ENCODE measurements at places on chromosomes 5 and 9.

DNA sequence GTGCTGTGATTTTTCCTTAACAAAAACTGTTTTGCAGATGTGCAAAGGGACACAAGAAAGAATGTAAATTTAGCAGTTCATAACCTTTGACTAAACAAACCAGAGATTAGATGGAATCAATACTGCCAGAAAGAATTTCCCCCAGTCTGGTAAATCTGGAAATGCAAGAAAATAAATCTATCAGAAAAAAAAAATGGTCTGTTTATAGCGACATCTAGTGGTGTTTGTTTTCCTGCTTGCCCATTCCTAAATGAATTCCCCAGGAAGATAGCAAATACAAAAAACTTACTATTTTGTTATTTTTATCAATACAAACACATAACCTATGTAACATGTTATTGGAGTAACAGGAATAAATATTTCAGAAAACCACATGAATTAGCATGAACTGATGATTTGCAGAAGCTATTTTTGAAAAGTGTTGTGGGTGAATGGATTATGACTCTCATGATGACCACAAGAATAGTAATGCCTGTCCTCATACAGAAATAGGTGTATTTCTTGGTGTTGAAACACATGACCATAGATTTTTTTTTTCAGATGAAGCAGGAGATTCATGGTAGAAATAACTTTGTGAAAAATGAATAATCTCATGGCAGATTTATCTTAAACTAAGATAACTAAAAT lies 1703.8 kb downstream of the MAT2B start:
- DNase-seq, result peak; percentile 53

- peak; percentile 62 for DNase-seq
These were observed 19.3 kb upstream of the CAMSAP1 start for GRCh38 chr9:135926402-135927194.

GRCh38 chr9:38423973-38424843 lies at the start of gene IGFBPL1:
IGFBPL1 (minus strand) TSS chr9:38424454; CDS start chr9:38424424, 30 bp downstream.
- DNase-seq, result no peak

DNA sequence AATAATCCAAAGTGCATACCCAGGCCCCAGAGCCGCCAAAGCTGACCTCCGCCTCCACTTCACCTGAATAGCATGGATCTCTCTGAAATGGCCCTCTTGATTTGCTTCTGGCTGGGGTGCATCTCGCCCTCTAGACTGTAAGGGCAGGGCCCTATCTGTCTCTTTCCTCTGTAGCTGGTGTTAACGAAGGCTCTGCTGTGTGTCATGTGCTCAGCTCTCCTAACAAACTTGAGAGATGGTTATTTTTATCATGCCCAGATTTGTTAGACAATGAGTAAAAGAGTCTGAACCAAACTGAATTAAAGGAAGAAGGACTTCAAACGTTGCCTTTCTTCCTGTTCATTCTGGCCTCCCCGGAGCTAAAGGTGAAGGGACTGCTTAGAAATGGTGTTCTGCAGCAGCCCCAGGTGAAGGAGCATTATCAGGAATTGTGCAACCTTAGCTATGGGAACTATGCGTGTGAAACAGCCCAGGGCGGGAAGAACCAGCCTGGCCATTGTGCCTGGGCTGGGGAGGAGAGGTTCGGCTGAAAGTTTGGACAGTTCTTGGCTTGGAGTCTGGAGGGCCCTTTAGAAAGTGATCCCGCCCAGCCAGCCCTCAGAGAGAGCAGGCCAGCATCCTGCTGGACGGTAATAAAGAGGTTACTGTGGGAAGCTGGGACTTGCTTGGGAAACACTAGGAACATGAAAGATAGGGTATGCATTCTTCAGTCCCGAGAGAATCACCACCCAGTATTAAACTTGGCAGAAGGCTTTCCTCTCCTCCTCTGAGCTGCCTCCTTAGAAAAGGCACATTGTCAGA lies 73.5 kb downstream of the WWC1 start:
- peak; percentile 49 for DNase-seq

DNA sequence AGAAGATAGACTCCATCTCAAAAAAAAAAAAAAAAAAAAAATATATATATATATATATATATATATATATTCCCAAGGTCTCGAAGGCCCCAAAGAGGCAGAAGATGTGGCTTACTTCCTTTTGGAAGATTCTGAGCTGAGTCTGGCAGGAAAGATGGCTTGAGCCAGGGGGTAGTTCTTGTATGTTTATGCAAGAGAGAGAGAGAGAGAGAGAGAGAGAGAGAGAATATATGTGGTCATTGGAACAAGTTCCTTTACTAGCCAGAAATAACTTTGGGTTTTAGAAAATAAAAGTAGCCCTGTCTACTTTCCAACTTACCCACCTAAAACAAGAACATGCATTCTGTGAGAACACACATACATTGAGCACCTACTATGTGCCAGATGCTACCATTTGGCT lies 17.6 kb downstream of the NCS1 start:
- peak; percentile 85 for DNase-seq

GRCh38 chr9:89911721-89912604 lies 307.2 kb downstream of the GADD45G start:
- no peak for DNase-seq

DNA sequence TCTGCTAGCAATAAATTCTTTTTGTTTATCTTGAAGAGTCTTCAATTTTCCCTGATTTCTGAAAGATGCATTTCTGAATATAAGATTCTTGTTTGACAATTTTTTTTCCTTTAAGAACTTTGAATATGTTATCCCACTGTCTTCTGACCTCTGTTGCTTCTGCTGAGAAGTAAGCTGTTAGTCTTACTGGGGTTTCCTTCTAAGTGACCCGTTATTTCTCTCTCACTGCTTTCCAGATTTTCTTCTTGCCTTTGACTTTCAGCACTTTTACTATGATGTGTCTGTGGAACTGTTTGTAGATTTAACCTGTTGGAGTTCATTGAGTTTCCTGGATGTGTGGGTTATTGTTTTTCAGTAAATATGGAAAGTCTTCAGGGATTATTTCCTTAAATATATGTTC lies 205.3 kb upstream of the NFIL3 start:
- no peak for DNase-seq

- no peak for DNase-seq
These were observed 11.3 kb downstream of the TRIM7 start for GRCh38 chr5:181193656-181194055.

DNA sequence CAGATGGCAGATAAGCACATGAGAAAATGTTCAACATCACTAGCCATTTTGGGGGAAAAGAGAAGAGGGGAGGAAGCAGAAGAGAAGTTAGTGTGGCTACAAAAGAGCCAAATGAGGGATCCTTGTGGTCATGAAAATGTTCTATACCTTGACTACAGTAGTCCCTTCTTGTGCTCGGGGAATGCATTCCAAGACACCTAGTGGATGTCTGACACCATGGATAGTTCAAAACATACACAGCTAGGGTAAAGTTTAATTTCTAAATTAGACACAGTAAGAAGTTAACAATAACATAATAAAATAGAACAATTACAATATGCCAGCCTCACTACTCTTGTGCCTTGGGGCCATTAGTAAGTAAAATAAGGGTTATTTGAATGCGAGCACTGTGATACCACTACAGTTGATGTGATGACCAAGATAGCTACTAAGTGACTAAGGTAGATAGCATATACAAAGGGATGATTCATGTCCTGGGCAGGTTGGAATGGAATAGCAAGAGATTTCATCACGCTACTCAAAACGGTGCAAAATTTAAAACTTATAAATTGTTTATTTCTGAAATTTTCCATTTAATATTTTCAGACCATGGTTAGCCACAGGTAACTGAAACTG lies 344.1 kb downstream of the NR2F1-AS1 start:
- DNase-seq, result peak; percentile 14

- DNase-seq, result no peak
These were observed 119.5 kb downstream of the SYK start for GRCh38 chr9:90921104-90921503.

DNA sequence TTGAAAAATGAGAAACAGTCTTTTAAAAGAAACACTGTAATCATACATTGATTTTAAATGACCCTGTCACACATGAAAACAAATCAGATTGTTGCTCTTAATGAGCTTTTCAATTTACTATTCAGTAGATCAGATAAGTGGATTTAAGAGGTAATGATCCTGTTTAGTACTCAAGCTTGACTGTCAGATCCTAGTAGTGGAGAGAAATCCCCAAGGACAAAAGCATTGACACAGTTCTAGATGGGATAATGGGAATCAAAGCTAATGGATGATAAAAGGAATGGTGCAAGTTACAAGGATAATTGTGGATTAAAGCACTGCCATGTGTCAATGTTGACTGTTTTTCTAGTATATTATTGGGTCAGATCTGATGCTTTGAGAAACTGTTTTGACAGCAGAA lies 142.3 kb upstream of the TLX3 start:
- no peak for DNase-seq

GRCh38 chr5:56710826-56711590 lies 104.3 kb upstream of the MAP3K1 start:
- no peak for DNase-seq
